HS-27A (cell line): ENCODE measurements at places on chromosomes 3 and 15.

DNA sequence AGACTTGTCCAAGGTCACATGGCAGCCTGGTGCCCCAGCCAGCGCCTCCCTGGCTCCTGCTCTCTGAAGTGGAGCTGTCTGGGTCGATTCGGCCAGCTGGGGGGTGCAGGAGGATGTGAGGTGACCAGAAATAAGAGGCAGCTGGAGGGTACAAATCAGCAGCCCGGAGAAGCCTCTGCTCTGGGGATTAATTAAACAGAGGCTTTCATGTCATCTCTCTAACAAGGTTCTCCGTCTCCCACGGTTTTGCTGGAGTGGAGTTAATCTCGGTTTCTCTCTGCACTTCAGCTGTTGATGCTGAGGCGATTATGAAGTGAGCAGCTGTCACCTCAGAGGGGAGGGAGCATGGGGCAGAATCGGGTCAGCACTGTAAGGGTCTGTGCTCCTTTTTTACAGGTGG lies 236.8 kb downstream of the TLE3 start:
- no peak for DNase-seq

GRCh38 chr3:133914839-133915600 lies 19.3 kb upstream of the RAB6B start:
- no peak for DNase-seq

DNA sequence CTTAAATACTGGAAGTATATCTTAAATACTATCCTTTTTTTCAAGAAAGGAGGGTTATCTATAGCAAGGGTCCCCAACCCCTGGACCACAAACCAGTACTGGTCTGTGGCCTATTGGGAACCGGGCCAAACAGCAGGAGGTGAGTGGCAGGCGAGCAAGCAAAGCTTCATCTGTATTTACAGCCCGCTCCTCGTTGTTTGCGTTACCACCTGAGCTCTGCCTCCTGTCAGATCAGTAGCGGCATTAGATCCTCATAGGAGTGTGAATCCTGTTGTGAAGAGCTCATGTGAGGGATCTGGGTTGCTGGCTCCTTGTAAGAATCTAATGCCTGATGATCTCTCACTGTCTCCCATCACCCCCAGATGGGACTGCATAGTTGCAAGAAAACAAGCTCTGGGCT lies 26.1 kb downstream of the SUMF1 start:
- DNase-seq: no peak

DNA sequence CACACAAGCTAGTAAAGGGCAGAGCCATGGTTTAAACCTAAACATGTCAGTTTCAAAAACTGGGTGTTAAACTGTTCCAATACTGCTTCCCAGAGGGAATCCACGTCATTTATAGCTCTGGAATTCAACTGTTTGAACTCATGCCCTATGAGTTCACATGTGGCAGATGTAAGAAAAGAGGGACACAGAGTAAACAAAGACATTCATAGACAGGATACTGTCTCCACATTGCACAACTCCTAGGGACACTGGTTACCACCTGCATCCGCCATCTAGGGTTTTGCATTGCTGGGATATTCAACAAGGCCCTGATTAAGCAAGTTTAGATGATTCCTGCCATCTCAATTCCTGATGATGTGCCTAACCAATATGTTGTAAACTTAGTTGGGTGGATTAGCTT lies 134.1 kb upstream of the COL8A1 start:
- DNase-seq: no peak

DNA sequence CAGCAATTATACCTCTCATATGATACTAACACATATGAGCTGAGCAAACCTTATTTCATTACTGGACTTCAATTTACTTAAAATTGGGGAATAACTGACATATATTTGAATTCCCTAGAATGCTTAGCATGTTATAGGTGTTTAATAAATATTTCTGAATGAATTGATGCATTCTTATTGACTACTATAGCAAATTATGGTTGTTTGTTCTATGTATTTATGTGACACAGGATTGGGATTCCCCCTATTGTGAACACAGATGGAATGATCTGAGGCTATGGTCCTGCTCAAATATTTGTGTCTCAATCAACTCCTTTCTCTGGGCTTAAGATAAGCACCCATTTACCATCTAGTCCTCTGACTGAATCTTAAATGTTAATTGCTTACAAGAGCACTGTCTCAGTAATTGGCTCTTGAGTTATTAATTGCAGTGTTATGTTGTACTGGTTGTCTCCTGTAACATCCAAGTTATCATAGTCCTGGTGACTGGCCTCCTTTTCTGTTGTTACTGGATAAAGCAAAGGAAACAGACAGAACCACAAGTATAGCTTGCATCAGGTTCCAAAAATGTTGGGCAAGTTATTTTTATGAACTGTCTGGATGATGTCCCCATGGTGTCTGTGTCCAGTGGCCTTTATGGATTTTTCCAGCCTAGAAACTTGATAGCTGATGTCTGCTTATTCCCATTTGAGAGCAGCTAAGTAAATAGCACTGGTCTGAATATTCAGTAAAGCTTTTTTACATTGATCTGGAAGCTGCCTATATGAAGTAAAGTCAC lies 2.3 kb upstream of the UACA start:
- DNase-seq: no peak

DNA sequence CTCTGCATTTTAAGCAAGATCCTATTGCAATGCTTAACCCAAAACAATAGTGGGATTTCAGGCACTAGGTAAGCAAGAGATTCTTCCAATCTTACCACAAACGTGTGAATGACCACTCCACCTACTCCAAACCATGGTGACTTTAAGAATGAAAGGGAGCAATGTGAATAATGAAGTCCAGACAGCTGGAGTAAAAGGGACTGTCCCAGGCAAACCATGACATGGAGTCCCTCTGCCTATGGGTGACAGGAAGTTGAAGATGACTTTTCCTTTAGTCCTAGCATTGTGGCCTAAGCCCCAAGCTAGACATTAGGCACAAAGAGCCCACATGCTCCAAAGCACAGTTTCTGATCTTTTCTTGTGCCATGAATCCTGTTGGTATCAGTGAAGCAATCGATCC lies 179.0 kb downstream of the SHQ1 start:
- no peak for DNase-seq

DNA sequence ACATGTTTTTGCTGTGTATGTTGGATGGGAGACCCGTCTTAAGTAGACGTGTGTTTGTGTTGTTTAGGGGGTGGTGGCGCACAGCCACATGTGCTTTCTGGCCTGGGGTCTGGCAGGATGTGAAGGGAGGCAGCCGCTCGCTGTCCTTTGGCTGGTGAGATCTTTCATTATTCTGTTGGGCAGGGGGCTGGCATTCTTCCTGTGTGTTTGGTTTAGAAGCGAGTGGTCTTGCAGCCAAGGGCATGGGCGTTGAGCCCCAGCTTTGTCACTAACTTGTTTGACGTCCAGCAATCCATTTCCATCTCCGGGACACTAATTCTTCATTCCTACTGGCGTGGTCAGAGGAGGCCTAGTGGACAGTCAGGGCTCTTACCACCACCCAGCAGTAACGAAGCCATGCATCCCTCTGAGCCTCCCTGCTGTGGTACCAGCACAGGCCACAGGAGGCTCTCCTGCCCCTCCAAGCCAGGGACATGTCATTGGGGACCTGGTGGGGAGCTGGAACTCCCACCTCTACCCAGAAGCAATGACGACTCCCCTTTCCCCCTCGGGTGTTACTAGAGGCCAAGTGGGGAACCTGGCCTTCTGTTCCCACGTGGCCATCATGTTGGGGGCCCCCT lies 10.7 kb downstream of the THSD4 start:
- DNase-seq: no peak

GRCh38 chr15:44738340-44738984 lies 2.1 kb downstream of the TRIM69 start:
- DNase-seq: peak; percentile 33

DNA sequence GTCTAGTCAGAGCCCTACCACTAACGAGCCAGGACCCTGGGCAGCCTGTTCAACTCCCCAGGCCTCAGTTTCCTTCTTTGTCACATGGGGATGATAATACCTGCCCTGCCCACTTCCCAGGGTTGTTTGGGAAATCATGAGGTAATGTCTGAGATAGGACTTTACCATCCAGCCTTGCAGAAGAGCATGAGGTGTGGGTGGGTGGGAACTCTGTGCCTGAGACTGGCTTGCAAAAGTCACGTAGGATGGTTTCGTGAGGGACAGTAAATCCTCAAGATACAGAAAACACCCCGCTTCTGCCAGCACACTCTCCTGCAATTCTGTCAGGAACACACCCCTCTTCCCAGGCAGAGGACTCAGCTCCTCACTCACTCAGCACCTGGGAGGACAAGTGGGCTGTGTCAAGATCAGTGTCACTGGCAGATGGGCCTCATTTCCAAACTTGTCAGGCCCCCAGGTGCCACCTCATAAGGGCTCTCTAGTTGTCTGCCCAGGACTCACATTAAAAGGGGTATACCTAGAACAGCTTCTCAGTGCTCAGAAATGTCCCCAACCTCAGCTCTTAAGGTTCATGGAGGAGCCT lies 58.4 kb downstream of the DAPK2 start:
- DNase-seq: no peak

DNA sequence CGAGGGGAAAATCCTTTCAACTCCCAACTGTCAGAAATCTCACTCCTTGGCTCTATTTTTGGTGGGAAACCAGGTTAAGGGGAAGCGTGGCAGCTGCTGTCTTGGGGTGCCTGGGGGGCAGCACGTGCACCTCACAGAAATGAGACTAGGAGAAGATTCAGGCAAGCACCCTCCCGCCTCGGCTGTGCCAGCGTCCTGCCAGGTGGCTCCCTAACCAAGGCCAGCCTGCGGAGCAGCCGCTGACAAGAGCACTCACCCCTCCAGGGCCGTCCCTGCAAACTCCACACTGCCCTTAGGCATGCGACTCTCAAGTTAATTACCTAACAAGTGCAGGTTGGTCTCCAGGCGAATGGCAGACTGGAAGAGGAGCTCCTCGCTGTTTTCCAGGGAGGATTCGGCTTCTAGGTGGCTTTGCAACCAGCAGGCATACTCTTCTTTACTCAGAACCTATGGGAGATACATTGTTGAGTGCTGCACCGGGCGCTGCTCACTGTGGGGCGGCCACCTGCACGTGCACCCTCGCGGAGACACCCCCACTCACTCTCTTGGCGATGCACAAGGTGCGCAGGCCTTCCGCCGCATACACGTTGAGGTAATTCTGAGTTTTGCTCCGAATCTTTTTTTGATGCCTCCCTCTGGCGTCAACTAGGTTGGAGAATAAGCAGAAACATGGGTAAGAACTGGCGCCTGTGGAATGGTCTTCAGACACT lies 155.3 kb downstream of the ATP10A start:
- no peak for DNase-seq

DNA sequence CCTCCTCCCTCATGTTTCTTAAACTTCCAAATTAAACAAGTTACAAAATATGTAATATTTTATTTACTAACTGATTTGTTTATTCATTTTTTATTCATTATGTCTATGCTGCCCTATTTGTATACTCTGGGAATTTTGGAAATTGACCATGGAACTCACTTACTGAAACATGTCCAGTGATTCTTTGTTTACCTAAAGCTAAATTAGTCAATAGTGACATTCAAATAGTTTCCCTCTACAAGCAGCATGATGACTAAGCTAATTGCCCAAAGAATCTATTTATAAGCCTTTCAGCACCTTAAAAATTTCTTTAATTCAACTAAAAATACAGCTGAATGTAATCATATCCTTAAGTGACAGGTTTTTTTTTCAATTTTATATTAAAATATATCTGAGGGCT lies 437.7 kb downstream of the SI start:
- DNase-seq: no peak

GRCh38 chr3:100169201-100169920 lies 55.1 kb upstream of the FILIP1L start:
- DNase-seq: no peak

- DNase-seq: no peak
These were observed 40.9 kb upstream of the RYK start for GRCh38 chr3:134291319-134292254.

DNA sequence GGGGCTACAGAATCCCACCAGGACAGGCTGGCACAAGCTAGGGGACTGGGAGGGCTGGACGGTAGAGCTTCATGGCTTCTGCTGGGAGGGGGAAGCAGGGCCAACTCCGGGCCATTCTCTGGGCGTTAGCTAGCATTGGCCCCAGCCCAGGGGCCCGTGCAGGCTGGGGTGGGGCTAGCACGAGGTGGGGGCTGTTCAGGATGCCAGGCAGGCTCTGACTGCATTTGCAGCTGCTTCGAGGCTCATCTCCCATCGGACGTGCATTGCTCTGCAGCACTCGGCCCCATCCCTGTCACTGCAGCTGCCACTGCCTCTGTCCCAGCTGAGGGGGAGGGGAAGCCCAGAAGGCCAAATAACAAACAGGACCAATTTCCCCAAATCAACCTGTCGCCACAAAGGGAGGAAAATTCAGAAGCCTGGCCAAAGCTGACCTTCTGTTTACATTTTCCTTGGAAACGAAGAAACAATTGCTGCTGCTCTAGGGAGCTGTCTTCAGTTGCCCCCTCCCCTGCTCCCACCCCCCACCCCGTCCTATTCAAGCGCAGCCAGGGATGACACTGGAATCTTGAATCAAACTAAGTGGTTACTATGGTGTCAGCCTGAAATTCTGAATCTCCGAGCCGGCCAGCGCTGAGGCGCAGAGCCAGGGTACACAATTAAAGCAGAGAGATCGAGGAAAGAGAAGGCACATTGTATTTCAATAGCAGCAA lies 138.8 kb upstream of the PRR20G start:
- no peak for DNase-seq

GRCh38 chr3:182105875-182106274 lies 394.1 kb downstream of the SOX2 start:
- no peak for DNase-seq

DNA sequence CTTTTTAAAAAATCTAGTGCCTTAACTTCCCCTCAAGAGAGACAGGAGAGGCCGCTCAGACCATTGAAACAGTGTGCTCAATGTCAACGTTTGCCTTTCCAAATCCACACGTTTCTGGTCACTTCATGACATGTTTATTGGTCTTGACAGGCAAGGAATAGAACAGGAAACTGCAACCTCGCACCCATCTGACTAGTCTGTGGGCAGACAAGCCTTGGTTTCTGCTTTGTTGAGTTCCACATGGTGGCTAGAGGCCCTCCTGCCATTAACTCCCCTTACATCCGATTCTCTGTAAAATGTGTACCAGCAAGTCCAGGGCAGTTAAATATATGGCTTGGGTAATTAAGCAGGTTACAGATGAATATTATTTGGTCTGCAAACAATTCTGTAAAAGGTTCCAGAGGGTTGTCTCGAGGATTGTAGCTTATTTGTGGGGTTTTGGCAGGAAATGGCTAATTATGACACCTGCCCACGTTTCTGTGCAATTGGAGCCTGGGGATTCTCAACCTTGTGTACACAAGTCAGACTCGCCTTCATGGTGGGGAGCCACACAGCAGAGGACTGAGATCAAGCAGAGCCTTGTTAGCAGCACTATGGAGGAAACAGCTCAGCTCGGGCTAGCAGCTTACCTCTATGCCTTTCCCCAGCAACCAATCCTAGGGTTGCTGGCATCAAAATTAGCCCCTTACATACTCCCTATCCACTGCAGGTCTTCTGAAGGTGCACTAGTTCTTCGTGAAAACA lies 317.5 kb upstream of the IGF1R start:
- DNase-seq: no peak

GRCh38 chr3:11204697-11205348 lies 50.5 kb downstream of the HRH1 start:
- no peak for DNase-seq

GRCh38 chr15:70854666-70854976 lies 664 bp upstream of the LARP6 start:
- DNase-seq: no peak
